ENCODE measurements at places on chromosomes 3 and 15. TPM values are rescaled to one million over a fixed set of nuclear protein-coding genes. Genes with fewer than 3 reads are reported as not detected.

GRCh38 chr3:101827211-101828174 is 21.8 kb upstream of the NFKBIZ start:
- DNase-seq: peak; percentile 55

DNA sequence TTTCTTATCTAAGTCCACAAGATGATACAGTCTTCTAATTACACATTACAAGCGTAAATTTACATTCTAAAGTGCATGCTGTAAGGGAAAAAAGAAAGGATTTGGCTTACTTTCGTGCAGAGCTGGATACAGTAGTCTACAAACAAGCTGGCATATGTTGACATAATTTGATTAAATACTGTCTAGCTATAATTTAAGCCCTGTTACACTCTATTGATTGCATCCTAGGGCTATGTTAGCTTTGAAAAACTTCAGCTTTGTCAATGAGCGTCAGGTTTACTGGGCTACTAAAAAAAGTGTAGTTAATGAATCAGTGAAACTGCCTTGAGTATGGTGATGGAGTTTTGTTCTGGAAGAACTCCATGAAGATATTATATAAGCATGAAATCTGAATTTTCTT is 24.5 kb upstream of the PLCL2 start:
- DNase-seq: no peak

DNA sequence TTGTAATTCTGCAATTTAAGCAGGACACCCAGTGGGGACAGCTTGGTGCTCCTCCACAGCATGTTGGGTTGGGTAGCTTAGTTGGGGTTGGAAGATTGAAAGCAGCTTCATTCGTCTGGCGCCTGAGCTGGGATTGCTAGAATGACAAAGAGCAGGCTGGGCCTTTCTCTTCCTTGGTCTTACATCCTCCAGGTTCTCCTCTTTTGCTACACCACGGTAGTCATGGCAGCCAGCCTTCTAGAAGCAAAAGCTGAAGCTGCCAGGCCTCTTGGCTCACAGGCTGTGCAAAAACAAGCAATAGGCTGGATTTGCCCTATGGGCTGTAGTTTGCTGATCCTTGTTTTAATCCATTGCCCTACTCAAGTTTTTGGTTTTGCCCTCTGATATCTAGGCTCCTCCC is 3.2 kb upstream of the ANXA2 start:
- DNase-seq: no peak

GRCh38 chr15:58407778-58408177 is 24.0 kb upstream of the LIPC start:
- no peak for DNase-seq

GRCh38 chr3:58353722-58354553 is 21.2 kb downstream of the PXK start:
- DNase-seq: no peak

NR2F2 gene
- 14.8 TPM for total RNA-seq

DNA sequence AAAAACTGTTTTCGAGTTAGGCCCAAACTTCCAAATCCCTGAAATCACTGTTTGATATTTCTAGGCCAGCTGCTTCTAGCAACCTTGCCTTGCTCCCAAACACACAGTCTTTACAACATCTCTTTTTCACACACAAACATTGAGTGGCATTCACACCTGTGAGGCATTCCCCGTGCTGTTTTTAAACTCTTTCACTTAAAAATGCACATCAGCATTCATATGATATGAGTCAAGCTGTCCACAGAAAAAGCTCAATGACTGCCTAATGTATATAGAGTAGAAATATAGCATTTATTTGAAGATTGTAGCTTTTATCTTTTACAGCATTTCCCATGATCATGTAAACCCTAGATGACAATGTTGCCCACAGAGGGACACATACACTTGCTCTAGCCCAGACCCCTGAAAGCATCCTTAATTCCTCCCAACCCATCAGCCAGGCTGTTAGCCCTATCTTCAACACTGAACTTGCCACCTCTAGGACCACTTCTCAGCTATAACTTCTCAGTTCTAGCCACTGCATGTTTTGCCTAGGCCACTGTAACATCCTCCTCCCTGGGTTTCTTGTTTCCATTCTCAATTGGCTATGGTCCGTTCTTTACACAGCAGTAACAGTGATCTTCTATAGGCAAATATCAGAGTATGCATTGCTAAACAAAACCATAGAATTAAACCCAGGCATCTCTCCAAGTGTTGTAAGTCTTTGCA is 782.6 kb downstream of the DIPK2A start:
- no peak for DNase-seq

GRCh38 chr3:158823426-158823825 is 21.6 kb downstream of the MFSD1 start:
- no peak for DNase-seq

- no peak for DNase-seq
These were observed 18.7 kb upstream of the SCN10A start for GRCh38 chr3:38834717-38835116.

GOLGA8N gene
- total RNA-seq: 6.3 TPM

Data from heart right ventricle (tissue), 16 donors.